ENCODE measurements at places on chromosomes 6 and 20.

DNA sequence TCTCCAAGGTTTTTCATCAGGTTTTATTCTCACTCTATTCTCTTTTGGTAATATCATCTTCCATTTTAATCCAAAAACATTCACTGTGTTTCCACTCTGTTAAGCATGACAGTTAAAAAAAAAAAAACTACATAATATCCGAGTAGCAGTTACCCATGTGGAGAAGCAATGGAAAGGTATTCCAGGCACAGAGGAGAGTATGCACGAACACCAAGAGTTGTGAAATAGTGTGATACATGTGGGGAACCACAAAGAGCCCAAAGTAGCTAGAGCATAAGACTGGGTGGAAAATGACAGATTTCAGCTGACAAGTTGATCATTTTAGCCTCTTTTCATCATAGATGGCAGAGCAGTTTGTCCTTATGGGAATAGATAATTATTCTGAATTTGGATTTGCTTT lies 19.9 kb upstream of the FBXL4 start:
- DNase-seq = no peak

DNA sequence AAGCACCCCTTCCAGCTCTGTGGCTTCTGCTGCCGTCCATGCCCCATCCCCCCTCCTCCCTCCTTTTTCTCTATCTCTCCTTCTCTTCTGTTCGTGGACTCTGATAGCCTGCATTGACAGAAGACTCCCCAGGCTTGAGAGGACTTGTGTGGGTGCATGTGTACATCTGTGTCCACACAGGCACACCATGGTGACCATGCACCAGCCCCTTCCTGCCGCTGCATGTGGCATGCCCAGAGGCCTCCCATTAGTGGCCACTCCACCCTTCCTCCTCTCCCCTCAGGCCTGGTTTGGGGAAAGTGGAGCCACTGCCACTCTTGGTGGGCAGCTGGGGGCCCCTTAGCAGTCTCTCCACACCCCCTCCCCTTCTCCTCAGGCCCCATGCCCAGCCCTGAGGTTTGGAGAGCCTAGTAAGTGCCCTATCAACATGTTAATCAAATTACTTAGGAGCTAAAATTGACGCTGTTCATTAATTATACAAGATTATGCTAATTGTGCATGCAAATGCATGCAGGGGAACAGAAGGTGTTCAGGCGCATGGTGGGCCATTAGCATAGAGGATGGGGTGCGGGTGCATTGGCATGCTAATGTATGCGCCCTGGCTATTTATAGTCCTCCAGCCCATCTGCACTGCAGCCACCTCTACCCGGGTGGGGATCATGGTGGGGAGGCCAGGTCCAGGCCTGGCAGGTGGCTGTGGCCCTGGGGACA lies 45.9 kb downstream of the EBF4 start:
- DNase-seq = no peak

DNA sequence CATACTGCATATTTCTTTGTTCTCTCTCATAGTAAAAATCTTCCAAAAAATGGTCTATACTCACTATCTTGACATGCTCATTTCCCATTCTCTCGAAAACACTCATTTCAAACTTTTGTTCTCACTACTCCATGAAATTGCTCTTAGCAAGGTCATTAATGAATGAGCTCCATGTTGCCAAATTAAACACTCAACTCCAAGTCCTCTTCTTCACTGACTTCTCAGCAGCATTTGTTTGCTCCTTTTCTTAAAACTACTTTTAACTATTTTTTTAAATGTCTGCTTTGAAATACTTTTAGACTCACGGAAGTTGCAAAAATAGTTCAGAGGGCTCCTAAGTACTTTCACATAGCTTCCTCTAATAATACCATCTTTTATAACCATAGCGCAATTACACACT lies 274.0 kb upstream of the PREP start:
- DNase-seq = no peak

GRCh38 chr6:10163203-10163962 lies 251.5 kb downstream of the TFAP2A start:
- DNase-seq = peak; percentile 9

DNA sequence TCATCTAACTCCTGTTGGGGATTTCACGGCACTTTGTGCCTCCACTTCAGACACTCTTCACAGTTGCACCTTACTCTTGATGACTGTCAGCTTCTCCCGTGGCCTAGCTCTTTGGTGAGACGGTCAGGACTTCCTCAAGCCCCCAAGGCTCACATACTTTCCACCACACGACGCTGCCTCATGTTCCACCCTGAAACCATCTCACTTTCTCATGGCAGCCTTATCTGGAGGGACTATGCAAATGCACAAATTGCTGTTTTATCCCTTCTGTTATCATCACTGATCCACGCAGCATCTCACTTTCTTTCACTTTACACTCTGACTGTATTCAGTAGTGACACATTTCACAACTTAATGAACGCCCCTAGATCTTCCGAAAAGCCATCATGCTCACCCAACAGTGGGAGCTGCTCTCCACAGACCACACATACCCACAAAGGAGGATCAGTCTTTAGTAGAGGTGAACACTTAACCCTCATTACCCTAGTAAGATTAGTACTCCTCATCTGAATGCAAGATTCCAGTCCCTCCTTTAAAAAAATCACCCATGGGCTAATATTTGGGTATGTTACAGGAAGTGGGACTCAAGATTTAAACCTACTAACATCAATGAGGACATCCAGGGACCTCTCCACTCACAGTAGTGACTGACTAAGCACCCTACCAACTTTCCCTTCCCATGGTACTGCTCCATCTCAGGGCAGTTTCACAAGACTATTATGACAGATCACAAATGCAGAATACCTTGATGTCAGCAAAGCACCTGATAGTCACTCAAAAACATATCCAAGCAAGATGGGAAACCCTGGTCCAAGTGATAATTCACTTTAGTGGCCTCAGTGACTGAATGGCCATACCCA lies 35.4 kb downstream of the FYN start:
- DNase-seq = no peak

- DNase-seq = peak; percentile 53
Observed at GRCh38 chr6:169069356-169069755, 184.3 kb downstream of the THBS2 start.

Data from retinal pigment epithelial cell (primary cell).